HTR-8/SVneo (cell line): ENCODE measurements at places on chromosomes 13 and 19.

DNA sequence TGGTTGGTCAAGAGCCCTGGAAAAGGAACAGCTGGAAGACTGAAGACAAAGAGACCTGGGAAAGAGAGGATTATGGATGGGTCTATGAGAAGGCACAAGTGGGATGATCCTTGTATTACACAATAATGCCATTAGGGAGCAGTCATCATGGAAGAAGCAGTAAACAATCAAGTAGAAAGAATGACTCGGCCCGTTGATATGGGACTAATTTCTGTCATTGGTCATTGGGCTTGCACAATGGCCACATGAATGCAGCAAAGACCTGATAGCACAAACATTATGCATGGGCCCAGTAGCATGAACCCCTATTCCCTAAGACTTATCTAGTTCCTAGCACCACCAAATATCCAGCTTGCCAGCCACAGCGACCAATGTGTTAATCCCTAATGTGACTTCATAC, 390.3 kb upstream of the ZNF507 start:
- DNase-seq: no peak

DNA sequence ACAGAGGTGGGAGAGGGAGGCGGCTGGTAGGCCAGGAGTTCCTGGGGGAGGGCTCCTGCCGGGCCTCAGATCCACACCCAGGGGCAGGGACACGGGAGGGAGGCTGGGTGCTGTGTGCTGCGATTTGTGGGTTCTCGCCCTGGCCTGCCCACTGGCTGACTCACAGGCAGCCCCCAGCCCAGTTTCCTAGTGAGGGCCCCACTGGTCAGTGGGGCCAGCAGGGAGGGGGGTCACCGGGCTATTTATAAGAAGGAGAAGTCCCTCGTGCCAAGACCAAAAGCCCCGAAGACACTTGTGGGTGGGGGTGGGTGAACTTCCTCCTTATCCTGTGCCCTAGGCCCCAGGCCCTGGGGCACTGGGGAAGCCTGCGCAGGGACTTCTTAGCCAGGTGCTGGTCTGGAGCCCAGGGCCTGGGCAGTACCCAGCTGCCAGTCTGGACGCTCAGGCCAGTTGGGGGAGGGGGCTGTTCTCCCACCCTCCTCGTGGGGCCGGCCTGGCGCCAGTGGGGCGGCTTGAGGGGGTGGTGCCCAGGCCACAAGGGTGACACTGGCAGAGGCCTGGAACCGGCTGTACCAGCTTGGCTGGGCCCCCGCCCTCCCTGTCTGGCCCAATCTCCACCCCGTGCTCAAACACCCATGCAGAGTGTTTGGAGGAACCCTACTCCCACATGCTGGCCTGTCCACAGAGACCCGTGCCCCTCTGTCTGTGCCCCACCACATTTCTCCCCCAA, 5.0 kb upstream of the JUNB start:
- no peak for DNase-seq

- no peak for DNase-seq
Observed at GRCh38 chr13:46307554-46307953, 79.5 kb downstream of the RUBCNL start.

DNA sequence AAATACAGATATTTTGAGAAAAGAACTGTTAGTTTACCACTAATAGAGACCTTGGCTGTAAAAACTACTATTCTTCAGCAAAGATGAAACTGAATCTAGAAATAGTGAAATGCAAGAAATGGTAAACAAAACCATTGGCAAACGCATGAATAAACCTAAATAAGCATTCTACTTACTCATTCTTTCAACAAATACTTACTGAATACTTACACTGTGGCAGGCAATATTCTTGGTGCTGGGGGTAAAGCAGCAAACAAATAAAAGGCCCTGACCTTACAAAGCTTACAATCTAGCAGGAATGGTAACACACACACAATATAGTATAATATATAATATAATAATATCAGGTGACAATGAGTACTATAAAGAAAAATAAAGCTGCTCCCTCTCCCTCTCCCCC, 38.7 kb downstream of the KATNAL1 start:
- no peak for DNase-seq

- DNase-seq: no peak
Observed at GRCh38 chr13:45300190-45300985, 40.6 kb downstream of the TPT1 start.

DNA sequence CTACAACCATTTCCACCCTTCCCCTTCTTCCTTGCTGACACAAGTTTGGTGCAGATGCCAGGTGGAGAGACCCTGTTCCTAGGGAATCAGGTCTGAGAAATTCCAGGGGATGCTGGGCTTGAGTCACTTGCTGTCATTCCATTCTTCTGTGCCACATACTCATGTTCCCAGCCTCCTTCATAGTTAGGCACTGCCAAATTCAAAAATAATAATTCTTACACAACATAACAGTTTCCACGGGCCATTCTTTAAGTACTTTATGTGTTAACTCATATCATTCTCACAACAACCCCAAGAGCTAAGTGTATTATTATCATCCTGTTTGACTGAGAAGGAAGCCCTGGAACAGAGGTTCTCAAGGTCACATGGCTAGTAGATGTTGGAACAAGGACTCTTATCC, 27.1 kb upstream of the POMP start:
- no peak for DNase-seq

- DNase-seq: no peak
Observed at GRCh38 chr13:114115796-114116195, 16.6 kb downstream of the RASA3 start.

- DNase-seq: no peak
Observed at GRCh38 chr19:55376241-55376933, at the start of gene TMEM190. Gene TMEM190 (plus strand): TSS chr19:55376826. CDS start chr19:55376854, 28 bp downstream.

GRCh38 chr13:36114233-36114632, 16.9 kb downstream of the DCLK1 start:
- DNase-seq: no peak

DNA sequence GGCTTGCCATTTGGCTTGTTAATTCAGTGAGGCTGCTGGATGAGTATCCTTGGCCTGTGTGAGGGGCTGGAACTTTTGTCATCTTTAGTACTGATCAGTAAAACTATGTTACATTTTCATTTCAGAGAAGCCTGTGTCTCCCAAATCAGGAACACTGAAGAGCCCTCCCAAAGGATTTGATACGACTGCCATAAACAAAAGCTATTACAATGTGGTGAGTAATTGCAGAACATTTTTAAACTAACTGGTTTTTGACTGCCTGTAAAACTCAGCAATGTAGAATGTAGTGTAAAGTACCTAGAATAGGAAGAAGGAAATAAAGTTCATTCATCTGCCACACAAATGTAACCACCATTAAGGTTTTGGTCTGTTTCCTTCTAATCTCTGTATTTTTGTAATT, 87.4 kb upstream of the TEX29 start:
- DNase-seq: no peak

DNA sequence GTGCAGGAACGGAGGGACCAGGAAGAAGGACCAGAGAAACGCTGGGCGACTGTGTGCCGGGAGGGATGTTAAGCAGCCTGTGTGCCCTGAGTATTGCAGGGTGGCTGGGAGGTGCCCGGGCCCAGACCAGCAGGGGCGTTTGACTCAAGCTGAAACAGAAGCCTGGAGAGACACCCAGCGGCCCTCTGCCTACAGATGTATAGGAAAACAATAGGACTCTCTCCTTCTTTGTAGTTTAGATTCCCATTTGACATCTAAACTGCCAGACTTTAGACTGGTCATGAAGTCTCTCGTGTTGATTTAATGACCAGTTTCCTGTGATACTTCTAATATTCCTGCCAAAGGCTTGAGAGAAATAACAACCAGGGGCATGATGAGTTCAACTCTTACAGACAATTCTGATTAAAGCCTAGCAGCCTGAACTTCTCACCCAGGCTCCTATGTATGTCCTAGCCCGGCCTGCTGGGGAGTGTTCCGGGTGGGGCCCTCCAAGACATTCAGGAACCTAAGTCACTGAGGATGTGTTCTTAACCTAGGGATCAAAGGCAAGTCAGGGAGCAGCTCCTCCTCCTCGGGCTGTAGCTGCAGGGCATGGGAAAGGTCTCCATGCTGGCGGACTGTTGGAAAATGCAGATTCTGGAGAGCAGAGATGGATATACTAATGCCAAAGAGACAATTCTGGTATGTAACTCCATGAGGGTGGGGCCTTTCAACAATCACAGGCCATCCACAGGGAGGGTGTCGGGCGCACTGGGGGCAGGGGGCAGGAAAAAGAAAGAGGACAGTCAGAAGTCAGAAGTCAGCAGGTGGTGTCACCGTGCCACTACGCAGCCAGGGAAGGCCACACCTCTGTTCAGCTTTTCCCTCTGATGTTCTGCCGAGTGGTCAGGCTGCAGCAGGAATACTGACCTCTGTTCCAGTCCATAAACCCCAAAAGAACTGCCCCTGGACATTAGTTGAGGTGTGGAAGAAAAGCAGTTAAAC, 131.8 kb downstream of the STARD13 start:
- DNase-seq: no peak

DNA sequence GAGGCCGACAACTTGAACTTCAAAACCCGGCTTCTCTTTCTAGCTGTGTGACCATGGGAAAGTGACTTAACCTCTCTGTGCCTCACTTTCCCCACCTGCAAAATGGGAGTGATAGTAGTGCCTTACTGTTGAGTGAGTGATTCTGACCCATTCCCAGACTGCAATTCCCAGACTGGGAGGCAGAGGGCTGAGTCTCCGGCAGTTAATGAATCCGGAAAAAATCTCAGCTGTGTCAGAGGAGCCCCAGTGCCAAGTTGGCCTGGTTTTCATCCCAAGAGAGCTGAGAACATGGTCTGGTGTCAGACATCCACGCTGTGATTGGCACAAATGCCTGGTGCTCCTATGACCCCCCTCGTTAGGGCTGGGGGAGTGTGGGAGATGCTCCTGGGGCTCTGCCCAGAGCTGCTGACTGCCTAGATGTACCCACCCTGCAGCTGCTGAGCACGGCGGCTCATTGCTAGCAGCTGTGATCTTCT, 50.0 kb downstream of the PIN1 start:
- DNase-seq: no peak

GRCh38 chr19:16444269-16444600, 27.5 kb downstream of the EPS15L1 start:
- DNase-seq: no peak

GRCh38 chr19:41324921-41325639, 15.1 kb downstream of the CCDC97 start:
- DNase-seq: peak; percentile 85

- no peak for DNase-seq
Observed at GRCh38 chr19:2290441-2291184, 8.6 kb upstream of the PEAK3 start.

DNA sequence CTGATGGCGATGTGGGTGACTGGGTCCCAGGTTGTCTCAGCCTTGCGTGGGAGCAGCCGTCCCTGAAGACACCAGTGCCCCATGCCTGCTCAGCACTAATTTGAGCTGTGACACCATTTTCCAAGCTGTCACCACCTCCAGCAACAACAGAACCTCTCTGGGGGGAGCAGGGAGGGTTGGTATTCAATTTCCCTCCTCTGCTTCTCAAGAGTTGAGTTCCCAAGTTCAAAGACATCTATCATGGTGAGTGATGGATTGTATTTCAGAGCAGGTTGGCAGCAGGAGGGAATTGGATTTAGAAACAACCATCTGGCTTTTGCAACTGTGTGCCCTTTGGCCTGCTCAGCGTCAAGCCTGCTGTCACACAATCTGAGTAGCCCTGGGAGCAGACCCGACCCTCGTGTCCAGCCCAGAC, 46.9 kb upstream of the UQCRFS1 start:
- no peak for DNase-seq

GRCh38 chr13:111006506-111007031, 91.7 kb upstream of the ANKRD10 start:
- DNase-seq: no peak

- DNase-seq: no peak
Observed at GRCh38 chr13:91303031-91303430, 44.5 kb upstream of the MIR17HG start.

GRCh38 chr13:41213316-41213715, 18.9 kb upstream of the KBTBD7 start:
- DNase-seq: no peak

GRCh38 chr19:11005521-11005920, 44.7 kb downstream of the SMARCA4 start:
- no peak for DNase-seq

DNA sequence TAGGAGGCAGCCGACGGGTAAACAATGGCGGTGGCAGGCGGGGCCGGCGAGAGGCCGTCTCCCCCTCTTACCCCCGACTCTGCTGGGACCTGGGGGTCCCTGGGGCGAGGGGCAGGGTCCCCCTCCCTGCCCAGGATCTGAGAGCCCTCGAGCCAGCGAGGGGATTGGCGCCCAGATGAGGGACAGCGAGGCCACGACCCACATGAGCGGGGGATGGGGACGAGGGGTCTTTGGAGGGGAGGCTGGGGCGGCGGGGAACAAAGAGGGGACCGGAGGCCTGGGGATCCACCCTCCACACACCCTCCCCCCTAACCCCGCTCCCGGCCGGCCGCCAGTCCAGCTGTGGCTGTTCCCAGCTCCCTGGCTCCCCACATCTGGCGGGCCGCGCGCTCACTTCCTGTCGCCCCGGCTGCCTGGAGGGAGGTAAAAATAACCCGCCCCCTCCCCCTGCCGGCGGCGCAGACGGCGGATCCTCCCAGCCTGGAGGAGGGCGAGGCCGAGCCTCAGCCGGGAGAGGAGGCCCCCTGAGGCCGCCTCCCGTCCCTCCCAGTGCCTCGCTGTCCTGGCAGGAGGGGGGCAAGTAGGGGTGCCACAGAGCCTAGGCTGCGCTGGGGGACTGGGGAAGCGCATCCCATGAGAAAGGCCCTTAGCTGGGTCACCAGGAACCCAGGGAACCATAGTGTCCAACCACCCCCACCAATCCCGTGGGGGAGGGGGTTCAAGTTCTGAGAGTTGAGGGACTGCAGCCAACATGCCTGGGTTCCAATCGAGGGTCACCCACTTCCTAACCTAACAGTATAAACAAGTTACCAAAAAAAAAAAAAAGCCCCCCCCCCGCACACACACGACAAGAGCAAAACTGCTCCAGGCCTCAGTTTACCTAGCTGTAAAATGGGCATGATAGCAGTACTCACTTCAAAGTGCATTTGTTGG, 29.3 kb upstream of the NANOS3 start:
- peak; percentile 86 for DNase-seq

DNA sequence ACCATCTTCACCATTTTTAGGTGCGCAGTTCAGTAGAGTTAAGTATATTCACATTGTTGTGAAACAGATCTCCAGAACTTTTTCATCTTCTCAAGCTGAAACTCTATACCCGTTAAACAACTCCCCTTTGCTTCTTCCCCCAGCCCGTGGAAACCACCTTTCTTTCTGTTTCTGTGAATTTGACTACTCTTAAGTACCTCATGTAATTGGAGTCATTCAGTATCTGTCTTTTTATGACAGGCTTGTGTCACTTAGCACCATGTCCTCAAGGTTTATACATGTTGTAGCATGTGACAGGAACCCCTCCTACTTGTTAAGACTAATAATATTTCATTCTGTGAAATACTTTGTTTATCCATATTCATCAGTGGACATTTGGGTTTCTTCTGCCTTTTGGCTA, 52.8 kb downstream of the TNFRSF19 start:
- no peak for DNase-seq

DNA sequence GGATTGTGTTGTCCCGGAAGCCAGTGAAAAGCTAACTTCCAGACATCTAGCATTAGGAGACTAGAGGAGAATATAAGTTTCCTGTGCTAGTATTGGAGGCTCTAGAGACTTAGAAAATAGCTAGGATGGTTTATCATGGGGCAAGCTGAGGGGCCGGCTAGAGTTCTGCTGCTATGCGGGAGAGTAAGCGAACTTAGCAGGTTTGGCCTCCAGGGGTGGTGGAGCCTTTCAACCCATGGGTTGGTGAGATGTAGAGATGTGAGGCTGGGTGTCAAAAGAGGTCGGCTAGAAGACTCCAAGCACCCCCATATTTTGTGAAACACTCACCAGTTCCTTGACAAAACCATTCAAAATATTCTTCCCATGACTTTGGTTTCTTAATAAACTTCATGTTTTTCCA, 4.4 kb downstream of the SULT2A1 start:
- no peak for DNase-seq

- no peak for DNase-seq
Observed at GRCh38 chr19:6568816-6569215, 22.1 kb downstream of the CD70 start.
